ENCODE measurements at places on chromosomes 1 and 21.

GRCh38 chr1:91777196-91777595 lies 108.8 kb downstream of the TGFBR3 start:
- no peak for DNase-seq

DNA sequence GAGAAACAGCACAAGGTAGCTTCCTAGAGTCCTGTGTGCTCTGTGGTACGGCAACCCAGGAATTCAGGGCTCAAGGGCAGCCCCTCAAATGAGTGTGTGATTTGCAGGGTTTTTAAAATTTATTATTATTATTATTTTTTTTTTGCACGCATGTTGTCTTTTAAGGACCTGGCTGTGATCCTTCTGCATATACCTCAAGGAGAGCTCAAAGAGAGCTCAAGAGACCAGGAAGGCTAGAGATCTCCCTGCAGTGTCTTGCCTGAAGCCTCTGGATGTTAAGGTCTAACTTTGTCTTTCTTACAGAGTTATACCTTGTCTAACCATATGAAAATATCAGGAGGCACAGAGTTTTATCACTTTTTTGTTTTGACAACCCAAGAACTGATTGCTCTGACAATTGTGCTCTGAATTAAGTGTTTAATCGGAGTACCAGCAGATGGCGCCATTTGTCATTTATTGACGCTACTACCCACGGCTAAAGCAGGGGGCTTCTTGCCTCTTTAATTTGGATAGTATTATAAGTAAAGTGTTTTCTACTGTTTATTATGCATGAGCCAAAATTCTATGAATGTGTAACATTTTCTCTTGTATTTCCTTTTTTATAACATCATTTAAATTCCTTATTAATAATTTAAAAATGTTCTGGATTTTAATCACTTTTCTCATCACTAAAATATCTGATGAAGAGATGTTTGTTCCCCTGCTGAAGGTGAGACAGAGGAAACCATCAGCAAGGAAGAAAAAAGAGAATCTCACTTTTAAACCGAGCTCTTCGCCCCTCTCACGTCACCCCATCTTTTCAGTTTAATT lies 35.8 kb upstream of the LMO4 start:
- peak; percentile 71 for DNase-seq

- peak; percentile 5 for DNase-seq
Measured at GRCh38 chr1:103265551-103265950, 157.2 kb upstream of the COL11A1 start.

DNA sequence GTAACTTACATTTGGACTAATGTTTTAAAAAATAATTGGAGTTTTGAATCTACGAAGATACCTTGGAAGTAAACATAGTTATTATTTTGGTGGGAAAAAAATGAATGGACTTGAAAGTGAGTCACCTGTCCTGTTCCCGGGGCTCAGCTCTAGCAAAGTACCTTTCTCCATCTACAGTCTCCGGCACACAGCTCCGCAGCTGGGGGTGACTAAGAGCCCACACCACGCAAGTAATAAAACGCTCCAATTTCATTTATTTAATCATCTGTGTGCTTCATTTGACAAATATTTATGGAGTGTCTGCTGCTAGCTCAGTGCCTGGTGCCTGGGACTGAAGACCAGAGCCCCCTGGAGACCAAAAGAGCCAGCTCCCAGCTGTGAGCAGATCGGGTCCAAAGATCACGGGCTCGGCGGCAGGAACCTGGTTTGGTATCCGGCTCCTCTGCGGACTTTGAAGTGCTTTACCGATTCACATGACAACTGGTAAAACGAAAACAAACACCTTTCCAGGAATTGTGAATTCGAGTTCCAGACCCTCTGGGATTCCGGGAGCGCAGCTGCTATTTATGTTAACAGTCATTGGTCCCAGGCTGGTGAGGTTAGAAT lies 1.7 kb upstream of the RIPK4 start:
- DNase-seq, result peak; percentile 70

DNA sequence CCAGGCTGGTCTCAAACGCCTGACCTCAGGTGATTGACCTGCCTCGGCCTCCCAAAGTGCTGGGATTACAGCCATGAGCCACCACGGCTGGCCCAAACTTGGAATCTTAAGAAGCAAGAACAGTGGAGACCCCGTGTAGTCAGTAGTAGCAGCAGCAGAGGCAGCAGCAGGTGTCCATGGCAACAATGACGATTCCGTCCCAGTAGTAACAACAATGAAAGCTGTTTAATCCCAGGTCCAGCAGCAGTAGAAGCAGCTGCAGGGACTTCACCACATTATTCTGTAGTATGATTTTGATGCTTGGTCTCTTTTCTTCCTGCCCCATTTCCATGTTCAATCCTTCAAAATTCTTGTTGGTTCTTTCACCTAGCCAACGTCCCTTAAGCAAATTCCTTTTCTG lies 69.6 kb upstream of the KCTD3 start:
- DNase-seq, result no peak

- no peak for DNase-seq
Measured at GRCh38 chr1:20311289-20311688, 20.6 kb downstream of the VWA5B1 start.

- peak; percentile 72 for DNase-seq
Measured at GRCh38 chr21:43667191-43667904, 8.0 kb downstream of the RRP1B start.

DNA sequence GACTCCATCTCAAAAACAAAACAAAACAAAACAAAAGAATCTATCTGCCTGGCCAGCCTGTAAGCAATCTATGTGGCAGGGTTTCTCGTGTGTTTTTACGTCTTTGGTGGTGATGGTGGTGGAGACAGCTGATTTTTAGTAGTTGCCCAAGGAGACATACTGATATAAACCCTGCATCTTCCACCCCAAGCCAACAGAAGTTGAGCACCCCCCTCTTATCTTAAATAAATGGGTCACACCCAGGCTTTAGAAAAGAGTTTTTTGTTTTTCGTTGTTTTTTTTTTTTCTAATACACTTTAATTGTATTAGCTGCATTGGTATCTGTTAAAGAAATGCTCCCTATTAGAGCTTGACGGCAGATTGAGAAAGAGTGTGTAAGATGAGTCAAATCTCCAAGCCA lies 134.7 kb downstream of the GLUL start:
- no peak for DNase-seq

DNA sequence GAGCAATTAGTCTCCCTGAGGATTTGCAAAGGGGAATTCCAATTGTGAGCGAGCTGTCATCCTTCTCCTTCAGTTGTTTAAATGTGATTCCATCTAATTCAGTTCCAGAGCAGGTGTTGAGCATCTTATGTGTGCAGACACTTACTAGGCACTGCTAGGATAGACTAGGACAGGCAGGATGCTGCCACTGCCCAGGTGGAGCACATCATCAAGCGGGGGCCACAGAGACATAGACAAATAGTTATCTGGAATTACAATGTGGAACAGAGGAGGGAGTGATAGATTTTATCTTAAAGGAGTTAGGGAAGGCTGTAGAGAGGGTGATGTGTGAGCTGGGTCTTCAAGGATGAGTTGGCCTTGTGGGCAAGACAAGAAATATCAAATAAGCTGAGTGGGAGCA lies 55.9 kb downstream of the CDC7 start:
- DNase-seq, result no peak

- DNase-seq, result peak; percentile 24
Measured at GRCh38 chr1:199041173-199041914, 402.5 kb downstream of the PTPRC start.

- peak; percentile 91 for DNase-seq
Measured at GRCh38 chr1:79716447-79716846, 709.9 kb upstream of the ADGRL4 start.

GRCh38 chr1:188817814-188818213 lies 1659.8 kb downstream of the BRINP3 start:
- DNase-seq, result no peak

Data from cardiac fibroblast (primary cell).